Stimulated activated CD4-positive, alpha-beta T cell treated with anti-CD3 and anti-CD28 coated beads, Interleukin-15, amount 100 ng/mL, for 48 hours (primary cell): ENCODE measurements at places on chromosomes 5 and 9.
A peak's percentile ranks its signal among the peaks of the same experiment; 100 is the strongest.

- no peak for DNase-seq
Observed at GRCh38 chr5:2847608-2848007, 96.1 kb upstream of the IRX2 start.

DNA sequence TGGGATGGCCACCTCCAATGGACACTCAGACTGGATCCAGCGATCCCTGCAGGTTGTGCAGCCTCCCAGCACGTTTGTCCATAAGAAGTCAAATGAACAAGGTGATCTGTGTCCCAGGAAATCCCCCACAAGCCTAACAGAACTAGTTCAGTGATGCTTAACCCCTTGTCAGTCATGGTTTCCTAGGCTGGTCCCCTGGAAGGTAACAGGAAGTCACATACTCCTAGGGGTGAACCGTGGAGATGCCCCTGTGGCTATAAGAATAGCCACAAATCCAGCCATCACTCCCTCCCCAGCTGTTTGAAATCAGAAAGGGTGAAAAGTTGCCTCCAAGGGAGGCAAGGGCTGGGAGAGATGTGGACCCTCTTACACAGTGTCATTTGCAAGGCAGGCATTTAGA, 22.5 kb downstream of the PAX5 start:
- no peak for DNase-seq

DNA sequence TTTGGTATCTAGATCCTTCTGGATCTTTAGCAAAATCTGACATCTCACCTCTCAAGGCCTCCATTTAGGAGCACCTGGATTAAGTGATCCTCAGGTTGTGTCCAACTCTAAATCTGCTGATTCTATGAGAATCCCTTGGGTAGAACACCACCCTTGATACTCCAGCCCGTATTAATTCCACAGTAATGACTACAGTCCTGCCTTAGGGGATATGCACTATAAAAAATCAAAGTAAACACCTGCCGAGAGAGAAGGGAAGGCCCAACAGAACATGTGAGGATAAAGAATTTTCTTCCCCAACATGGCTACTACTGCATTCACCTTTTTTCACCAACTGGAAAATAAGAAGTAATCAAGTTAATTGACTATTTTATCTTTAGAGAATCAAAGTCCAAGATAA, 27.6 kb downstream of the DAP start:
- DNase-seq, result no peak

DNA sequence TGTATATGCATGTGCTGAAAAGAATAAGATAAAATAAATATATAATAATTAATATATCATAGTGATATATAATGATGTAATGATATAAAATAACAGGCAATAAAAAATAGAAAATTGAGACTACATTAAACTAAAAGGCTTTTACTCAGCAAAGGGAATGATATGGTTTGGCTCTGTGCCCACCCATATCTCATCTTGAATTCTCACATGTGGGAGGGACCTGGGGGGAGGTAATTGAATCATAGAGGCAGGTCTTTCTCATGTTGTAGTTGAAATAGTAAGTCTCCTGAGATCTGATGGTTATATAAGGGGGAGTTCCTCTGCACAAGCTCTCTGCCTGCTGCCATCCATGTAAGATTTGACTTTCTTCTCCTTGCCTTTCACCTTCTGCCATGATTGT, 1550.9 kb upstream of the CDH6 start:
- no peak for DNase-seq

DNA sequence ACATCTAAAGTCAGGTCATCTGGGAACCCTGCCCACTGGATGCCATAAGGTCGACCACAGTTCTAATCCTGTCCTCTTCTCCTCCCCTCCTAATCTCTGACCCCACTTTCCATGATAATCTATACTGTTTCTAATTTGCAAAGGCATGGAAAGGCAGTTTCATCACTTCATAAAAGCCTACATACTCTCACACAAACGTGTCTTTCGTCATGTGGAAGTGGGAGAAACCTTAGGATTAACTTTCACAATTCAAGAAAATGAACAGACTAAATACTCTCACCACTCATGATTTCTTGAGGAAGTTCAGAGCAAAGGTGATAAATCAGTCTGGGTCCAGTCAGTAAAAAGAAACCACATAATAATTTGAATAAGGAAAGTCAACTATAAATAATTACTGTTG, 5.5 kb downstream of the FANCC start:
- no peak for DNase-seq

- peak; percentile 91 for DNase-seq
Observed at GRCh38 chr5:180810210-180810958, 7.8 kb upstream of the MGAT1 start.

DNA sequence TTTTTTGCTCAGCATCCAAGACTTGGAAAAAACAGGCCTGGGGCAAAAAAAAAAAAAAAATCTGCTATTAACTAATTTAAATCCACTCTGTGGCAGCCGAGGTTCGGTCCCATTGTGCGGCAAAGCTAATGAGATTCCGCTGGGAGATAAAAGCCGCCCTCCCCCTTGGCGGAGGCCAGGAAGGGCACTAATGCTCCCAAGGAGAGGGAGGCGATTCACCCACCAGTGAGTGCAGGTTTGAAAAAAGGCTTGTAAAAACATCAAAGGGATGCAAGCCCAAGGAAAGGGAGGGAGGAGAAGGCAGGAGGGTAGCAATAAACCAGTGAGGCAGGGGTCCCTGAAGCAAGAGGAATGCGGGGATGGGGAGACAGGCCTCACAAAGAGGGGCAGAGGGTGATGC, 129.5 kb upstream of the RAPGEF1 start:
- DNase-seq, result no peak
